Endothelial cell of umbilical vein (primary cell): ENCODE measurements at places on chromosomes 6 and 20. TPM values are rescaled to one million over a fixed set of nuclear protein-coding genes. Genes with fewer than 3 reads are reported as not detected.

GRCh38 chr6:110097443-110097842, 82.0 kb downstream of the WASF1 start:
- H3K4me3 ChIP-seq = no peak overlapping the region
- peak overlapping the region; percentile 48 for H3K27ac ChIP-seq
- H3K36me3 ChIP-seq = peaks cover 6% of the 10 kb centered on the region

DNA sequence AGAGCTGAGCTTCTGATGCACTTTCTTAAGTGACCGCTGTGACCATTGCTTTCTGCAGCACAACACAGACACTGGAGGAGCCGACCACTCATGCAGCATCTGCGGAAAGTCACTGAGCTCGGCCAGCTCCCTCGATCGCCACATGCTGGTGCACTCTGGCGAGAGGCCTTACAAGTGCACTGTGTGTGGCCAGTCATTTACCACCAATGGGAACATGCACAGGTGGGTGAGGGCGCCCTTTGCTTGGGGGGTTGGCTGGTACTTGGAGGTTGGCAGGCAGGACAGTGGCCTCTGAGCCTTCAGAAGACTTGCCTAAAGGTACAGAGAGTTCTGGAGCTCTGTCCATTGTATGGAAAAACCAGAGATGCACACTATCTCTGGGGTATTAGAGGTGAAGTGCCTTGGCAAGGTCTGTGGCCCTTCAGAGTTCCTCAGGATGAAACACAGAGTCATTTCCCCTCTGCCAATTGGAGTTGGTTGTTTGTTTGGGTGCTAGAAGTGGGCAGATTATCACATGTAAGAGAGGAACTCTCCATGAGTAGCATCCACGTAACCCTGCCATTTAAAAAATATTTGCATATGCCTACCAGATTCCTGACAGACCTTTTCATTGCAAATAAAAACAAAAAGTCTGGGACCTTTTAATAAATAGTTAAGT, 81.5 kb downstream of the RREB1 start:
- DNase-seq = no peak
- no peaks in the 10 kb centered on the region for H3K27me3 ChIP-seq
- H3K36me3 ChIP-seq = peaks cover 8% of the 10 kb centered on the region
- no peaks in the 10 kb centered on the region for H3K4me1 ChIP-seq
- no peak overlapping the region for H3K4me3 ChIP-seq
- H3K27ac ChIP-seq = no peak overlapping the region

GRCh38 chr20:10761232-10761631, 87.4 kb upstream of the JAG1 start:
- peak overlapping the region; percentile 78 for H3K27ac ChIP-seq
- peaks cover 41% of the 10 kb centered on the region for H3K4me1 ChIP-seq
- H3K27me3 ChIP-seq = no peaks in the 10 kb centered on the region
- H3K36me3 ChIP-seq = no peaks in the 10 kb centered on the region

GRCh38 chr6:52610011-52610410, 33.2 kb upstream of the TRAM2 start:
- H3K36me3 ChIP-seq = no peaks in the 10 kb centered on the region
- H3K27me3 ChIP-seq = no peaks in the 10 kb centered on the region
- no peak overlapping the region for H3K4me3 ChIP-seq
- H3K4me1 ChIP-seq = peaks cover 40% of the 10 kb centered on the region
- no peak overlapping the region for H3K27ac ChIP-seq

- no peaks in the 10 kb centered on the region for H3K4me1 ChIP-seq
- no peak overlapping the region for H3K27ac ChIP-seq
- H3K4me3 ChIP-seq = no peak overlapping the region
- DNase-seq = no peak
- no peaks in the 10 kb centered on the region for H3K36me3 ChIP-seq
Observed at GRCh38 chr6:72348926-72349325, 272.9 kb upstream of the KCNQ5 start.

DNA sequence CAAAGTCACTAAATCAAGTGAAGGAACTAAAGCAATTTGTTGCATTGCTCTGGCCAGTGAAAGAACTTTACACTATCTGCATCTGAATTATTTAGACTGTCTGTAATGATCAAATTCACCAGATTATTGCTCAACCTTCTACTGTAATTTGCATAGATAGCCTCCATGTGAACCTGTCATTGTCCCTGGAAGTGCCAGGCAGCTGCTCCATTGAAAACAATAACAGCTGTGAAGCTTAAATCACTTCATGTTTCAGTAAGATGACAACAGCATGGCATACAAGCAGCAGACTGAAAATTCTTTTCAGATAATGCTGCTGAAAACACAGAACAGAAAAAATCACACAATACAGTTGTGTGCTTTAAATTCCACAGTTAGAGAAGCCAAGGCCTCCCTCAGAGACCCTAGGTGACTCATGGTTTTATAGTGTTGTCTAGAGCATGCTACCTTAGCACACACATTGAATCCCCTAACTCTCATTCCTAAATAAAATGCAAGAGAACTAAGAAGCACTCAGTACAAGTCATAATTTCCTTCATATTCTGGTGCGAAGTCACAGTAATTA, 248.9 kb downstream of the TPBG start:
- H3K27me3 ChIP-seq = no peaks in the 10 kb centered on the region
- no peak overlapping the region for H3K4me3 ChIP-seq
- no peak for DNase-seq
- no peaks in the 10 kb centered on the region for H3K36me3 ChIP-seq

DNA sequence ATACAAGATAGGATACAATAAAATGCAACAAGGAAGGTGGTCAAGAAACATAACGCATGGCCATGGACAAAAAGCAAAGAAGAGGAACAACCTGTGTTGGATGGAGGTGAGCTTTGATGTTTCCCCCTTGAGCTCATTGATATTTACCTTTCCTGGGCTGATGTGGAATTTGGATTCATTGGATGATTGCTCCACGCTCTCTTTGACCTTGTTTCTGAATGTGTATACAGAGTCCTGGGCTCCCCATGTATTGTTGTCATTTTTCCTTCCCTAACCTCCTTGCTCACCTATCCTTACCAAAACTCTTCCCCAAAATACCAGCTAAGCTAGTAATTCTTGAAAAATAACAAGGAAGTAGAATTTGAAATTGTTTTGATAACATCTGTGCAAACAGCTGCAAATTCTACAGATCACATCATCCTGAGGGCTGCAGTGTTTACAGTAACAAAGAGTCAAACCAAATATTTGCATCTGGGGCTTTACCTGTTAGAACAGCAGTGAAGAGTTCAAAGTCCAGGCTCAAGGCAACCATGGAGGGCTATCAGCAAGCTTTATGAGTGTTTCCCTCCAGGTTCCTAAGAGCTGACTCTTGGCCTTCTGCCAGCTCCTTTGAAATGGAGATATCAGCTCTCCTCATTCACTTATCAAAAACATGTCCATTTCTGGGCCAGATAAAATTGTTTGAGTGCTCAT, 214.3 kb upstream of the MARCKS start:
- DNase-seq = peak; percentile 57
- no peak overlapping the region for H3K27ac ChIP-seq
- no peak overlapping the region for H3K4me3 ChIP-seq
- no peaks in the 10 kb centered on the region for H3K4me1 ChIP-seq
- H3K27me3 ChIP-seq = no peaks in the 10 kb centered on the region

- no peak for DNase-seq
- peak overlapping the region; percentile 79 for H3K4me3 ChIP-seq
- peaks cover 16% of the 10 kb centered on the region for H3K36me3 ChIP-seq
Observed at GRCh38 chr20:35277127-35277526, 795 bp downstream of the MMP24OS start.

DNA sequence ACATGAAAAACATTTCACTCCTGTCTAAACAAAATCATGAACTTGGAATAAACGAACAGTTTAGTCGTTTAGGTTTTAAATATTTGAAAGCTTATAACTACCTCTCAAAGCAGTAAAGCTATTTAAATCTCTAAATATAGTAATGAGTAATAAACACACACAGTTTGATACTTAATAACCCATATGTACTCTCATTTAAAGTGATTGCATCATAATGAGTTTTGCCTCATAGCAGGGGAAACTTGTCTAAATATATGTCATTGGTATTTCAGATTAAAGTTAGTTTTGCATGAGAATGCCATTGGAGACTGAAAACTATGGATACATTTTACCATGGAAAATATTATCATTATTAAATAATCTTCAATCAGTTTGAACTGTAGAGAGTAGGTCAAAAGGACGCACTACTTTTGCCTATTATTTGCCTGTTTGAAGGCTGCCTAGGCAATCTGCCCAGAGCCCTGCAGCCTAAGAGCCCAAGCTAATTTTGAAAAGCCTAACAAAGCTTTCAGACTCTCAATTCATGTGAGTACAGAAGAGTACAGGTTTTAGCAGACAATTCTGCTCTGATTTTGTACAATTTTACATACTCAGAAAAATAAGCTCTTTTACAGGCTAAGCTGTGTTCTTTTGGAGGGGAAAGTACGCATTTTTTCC, 632.8 kb downstream of the HACE1 start:
- no peaks in the 10 kb centered on the region for H3K27me3 ChIP-seq
- DNase-seq = no peak
- no peak overlapping the region for H3K27ac ChIP-seq

DNA sequence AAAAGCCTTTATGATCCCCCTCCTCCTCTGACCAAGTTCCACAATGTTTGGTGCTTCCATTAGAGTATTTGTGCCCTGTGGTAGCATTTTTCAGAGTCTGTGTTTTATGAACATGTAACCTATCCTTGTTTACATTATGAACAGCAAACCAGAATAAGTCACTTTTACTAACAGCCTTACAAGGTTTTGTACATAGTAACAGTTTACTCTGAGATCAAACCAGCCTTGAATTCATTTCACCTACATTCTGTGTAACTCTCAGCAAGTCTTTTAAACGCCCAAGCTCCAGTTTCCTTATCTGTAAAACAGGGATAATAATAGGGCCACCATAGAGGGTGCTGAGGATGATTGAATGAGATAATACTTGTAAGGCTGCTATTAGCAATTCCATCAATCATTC, 175.0 kb downstream of the PHACTR1 start:
- H3K27me3 ChIP-seq = peaks cover 6% of the 10 kb centered on the region
- H3K36me3 ChIP-seq = no peaks in the 10 kb centered on the region
- H3K4me3 ChIP-seq = no peak overlapping the region

GRCh38 chr20:20553541-20553940, 158.9 kb downstream of the RALGAPA2 start:
- H3K27me3 ChIP-seq = no peaks in the 10 kb centered on the region
- H3K27ac ChIP-seq = no peak overlapping the region
- H3K36me3 ChIP-seq = peaks cover 5% of the 10 kb centered on the region
- no peaks in the 10 kb centered on the region for H3K4me1 ChIP-seq
- no peak for DNase-seq

DNA sequence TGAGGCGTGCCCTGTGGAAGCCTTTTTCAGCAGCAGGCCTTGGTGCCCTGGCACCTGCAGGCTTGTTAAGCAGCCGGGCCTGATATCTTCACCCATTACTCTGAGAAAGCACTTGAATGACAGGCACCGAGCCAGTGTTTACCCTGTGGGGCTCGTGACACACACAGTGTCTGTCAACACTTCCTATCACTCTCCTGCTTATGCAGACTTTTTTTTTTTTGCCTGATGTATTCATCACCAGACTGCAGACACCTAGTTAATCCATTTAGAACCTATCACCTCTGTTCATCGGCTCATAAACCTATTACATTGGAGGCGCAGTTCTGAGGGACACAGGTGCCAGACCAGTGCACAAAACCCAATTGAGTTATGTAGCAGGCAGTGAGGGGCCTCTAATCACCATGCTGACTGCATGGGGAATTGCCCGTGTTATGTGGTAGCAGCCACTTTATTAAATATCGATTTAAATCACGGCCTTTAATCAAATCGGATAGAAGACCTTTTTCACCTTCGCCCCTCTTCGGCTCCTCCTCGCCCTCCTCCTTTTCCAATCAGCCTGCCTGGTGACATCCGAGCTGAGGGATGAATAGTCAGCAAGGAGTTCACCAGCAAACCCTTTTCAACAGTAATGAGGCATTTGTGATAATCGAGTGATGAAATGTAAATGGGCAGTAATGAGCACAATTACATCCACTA, 962.9 kb upstream of the SLC35B3 start:
- H3K27me3 ChIP-seq = no peaks in the 10 kb centered on the region
- no peaks in the 10 kb centered on the region for H3K4me1 ChIP-seq
- no peaks in the 10 kb centered on the region for H3K36me3 ChIP-seq
- no peak overlapping the region for H3K4me3 ChIP-seq
- no peak overlapping the region for H3K27ac ChIP-seq
- peak; percentile 9 for DNase-seq

- DNase-seq = peak; percentile 86
- H3K36me3 ChIP-seq = no peaks in the 10 kb centered on the region
- peak overlapping the region; percentile 97 for H3K27ac ChIP-seq
- H3K4me3 ChIP-seq = no peak overlapping the region
- no peaks in the 10 kb centered on the region for H3K27me3 ChIP-seq
Observed at GRCh38 chr6:72952808-72953630, 272.3 kb downstream of the KHDC1L start.

- H3K27ac ChIP-seq = no peak overlapping the region
- no peak overlapping the region for H3K4me3 ChIP-seq
- H3K36me3 ChIP-seq = peaks cover 3% of the 10 kb centered on the region
Observed at GRCh38 chr20:37053230-37053950, 42.4 kb downstream of the RBL1 start.

- H3K36me3 ChIP-seq = no peaks in the 10 kb centered on the region
- no peak overlapping the region for H3K27ac ChIP-seq
- DNase-seq = no peak
- H3K4me3 ChIP-seq = no peak overlapping the region
Observed at GRCh38 chr20:58518896-58519593, 3.8 kb upstream of the APCDD1L start.

DNA sequence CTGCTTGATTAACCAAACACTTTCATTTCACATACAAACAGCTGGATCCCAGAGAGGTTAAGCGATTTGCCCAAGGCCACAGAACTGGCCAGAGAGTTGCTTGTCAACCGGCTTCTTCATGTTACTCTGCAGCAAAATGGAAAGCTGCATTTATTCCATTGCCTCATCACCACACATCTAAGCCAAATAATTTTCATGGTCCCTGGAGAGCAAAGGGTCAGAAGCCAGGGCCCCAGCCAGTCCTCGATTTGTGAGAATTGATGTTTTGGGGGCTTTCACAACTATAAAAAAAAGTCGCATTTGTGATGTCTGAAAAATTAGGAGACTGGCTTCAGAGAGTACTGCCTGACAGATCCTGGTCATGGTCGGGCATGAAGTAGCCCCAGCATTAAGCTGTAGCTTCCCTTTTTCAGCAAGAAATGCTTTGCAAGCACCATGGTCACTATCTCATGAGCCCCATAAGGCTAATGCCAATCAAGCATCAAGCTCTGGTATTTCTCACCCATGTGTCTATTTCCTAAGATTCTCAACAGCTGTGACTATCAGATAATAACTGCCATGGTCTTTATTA, 95.8 kb downstream of the BANF2 start:
- DNase-seq = no peak
- H3K4me1 ChIP-seq = no peaks in the 10 kb centered on the region
- H3K27me3 ChIP-seq = peaks cover 4% of the 10 kb centered on the region
- no peak overlapping the region for H3K4me3 ChIP-seq
- no peaks in the 10 kb centered on the region for H3K36me3 ChIP-seq

The LY6G6F gene
- total RNA-seq = not detected in 2 replicates

The DNMT3B gene
- total RNA-seq = 6.8 TPM in 2 replicates

The IRF4 gene
- total RNA-seq = not detected in 2 replicates

The SPATA25 gene
- total RNA-seq = 1.3 TPM in 1 of 2 replicates, not detected in the other

The ALDH5A1 gene
- 1.1 and 1.8 TPM in 2 replicates for total RNA-seq

The CGAS gene
- total RNA-seq = 7.3 and 7.4 TPM in 2 replicates

The DUSP15 gene
- total RNA-seq = 0.62 TPM in 1 of 2 replicates, not detected in the other

The KCNG1 gene
- 0.37 and 1.1 TPM in 2 replicates for total RNA-seq

The TRIM38 gene
- total RNA-seq = 13.2 and 13.7 TPM in 2 replicates

The BMP5 gene
- not detected in 2 replicates for total RNA-seq

The TMEM74B gene
- 0.67 and 1.1 TPM in 2 replicates for total RNA-seq

The ENPP3 gene
- not detected in 2 replicates for total RNA-seq

The IPCEF1 gene
- total RNA-seq = 0.51 and 0.99 TPM in 2 replicates
